IMR-90 (cell line): ENCODE measurements at places on chromosomes 16 and 17. TPM values are rescaled to one million over a fixed set of nuclear protein-coding genes. Genes with fewer than 3 reads are reported as not detected.
A peak's percentile ranks its signal among the peaks of the same experiment; 100 is the strongest.

Gene FA2H
- not detected in 2 replicates for total RNA-seq

Gene TOX3
- not detected in 2 replicates for total RNA-seq

Gene SCARF1
- total RNA-seq: 0.18 and 0.28 TPM in 2 replicates

Gene ZP2
- total RNA-seq: not detected in 2 replicates

Gene NAGS
- total RNA-seq: 0.28 and 0.54 TPM in 2 replicates

Gene MAF
- total RNA-seq: under 0.01 TPM in 2 replicates

Gene NPIPA1
- 8.1 and 10.3 TPM in 2 replicates for total RNA-seq

Gene CIBAR2
- 0.18 TPM in 1 of 2 replicates, not detected in the other for total RNA-seq

Gene UMOD
- total RNA-seq: not detected in 2 replicates

Gene CAVIN1
- total RNA-seq: 556 and 644 TPM in 2 replicates

Gene MTSS2
- total RNA-seq: 8.9 and 9.1 TPM in 2 replicates

DNA sequence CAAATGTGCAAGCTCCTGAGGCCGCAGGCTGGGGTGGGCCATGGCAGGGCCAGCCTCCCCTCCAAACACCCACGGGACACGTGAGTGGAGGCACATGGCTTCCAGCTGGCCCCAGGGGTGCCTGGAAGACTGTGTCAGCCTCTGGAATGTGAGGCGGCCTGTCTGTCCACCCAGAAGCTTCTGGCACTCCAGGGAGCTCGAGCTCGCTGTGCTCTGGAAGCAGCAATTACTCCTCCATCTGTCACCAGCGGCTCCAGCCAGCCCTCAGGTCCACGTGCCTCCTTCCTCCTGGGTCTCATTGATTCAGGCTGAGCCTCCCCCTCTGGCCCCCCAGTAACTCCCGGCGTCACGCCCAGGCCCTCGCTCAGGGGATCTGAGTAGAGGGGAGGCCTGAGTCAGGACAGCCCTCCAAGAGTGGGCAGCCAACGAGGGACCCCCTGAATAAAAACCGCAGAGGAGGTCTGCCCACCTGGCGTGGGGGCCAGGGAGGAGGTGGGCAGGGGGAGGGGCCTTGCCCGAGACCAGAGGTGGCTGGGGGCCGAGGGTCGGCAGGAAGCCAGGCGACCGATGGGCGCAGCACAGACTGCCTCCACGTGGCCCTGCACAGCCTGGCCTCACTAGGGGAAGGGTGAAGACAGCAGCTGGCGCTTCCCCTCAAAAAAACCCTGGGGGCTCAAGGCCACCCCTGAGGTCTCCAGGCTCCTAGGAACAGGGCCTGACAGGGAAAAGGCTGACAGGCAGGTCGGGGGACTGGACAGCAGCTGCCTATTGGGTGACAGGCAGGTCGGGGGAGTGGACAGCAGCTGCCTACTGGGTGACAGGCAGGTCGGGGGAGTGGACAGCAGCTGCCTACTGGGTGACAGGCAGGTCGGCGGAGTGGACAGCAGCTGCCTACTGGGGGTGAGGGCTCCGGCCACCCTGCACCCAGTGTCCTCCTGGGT is 11.9 kb downstream of the PIEZO1 start:
- peak; percentile 95 for DNase-seq

DNA sequence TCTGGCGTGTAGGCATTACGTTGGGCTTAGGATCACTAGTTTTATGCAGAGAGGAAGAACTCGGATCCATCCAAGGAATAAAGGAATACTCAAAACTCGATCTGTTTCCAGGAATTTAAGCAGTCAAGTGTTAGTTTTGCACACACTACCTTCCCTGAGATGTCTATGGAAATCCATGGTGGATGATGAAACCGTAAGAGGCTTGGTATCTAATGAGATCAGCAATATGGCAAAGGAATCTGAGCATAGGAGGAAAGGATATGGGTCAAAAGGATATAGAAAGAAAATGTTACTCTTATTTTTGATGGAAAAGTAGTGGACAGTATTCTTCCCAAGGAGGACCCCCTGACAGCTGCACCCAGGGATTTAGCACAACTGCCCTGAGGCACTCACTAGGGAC is 59.6 kb downstream of the SMG6 start:
- peak; percentile 51 for DNase-seq

DNA sequence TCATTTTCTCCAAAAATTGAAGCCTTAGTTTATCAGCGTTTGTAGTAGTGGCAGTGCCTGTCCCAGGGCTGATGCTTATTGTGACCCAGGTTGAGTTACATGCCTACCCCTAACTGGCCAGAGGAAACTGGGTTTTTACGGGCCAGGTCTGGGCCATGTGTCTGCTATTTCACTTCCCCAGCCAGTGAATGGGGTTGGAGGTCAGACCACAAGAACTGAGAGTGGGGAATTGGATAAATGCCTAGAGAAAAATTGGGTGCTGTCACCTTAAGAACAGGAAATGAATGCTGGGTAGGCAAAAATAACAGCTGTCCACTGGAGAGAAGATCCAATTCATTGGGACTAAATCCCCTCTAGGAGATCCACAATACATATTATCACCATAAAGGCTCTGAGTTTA is 5.2 kb downstream of the ADPRM start:
- DNase-seq: peak; percentile 52

GRCh38 chr16:4783251-4783950 is 4.7 kb downstream of the SEPTIN12 start:
- no peak for DNase-seq

DNA sequence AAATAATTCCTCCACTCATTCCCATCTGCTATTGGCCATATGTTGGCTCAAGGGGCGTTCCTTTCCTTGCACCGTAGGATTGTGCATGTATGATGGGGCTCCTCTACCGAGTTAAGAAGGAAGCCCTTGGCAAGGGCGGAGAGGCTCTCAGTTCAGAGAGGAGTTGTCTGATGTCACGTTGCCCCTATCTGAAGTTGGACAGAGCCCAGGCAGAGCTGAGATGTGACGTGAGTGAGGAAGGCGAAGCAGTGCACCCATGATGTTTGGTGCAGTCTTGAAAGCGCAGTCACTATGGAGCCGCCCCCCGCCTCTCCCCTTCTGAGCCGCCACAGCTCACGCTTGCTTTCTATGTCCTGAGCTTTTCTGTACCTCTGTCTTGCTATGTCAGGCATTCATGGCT is 40.7 kb downstream of the CDH13 start:
- no peak for DNase-seq

GRCh38 chr16:30032083-30032819 is 1.2 kb upstream of the TLCD3B start:
- DNase-seq: peak; percentile 67

- no peak for DNase-seq
These were observed 102.6 kb downstream of the SDR42E1 start for GRCh38 chr16:81908466-81909262.

GRCh38 chr17:56977673-56978395 is at the start of gene SCPEP1:
Gene SCPEP1, plus strand, starts transcription at chr17:56978131. Its CDS starts 29 bp downstream, at chr17:56978160.
- DNase-seq: peak; percentile 70

DNA sequence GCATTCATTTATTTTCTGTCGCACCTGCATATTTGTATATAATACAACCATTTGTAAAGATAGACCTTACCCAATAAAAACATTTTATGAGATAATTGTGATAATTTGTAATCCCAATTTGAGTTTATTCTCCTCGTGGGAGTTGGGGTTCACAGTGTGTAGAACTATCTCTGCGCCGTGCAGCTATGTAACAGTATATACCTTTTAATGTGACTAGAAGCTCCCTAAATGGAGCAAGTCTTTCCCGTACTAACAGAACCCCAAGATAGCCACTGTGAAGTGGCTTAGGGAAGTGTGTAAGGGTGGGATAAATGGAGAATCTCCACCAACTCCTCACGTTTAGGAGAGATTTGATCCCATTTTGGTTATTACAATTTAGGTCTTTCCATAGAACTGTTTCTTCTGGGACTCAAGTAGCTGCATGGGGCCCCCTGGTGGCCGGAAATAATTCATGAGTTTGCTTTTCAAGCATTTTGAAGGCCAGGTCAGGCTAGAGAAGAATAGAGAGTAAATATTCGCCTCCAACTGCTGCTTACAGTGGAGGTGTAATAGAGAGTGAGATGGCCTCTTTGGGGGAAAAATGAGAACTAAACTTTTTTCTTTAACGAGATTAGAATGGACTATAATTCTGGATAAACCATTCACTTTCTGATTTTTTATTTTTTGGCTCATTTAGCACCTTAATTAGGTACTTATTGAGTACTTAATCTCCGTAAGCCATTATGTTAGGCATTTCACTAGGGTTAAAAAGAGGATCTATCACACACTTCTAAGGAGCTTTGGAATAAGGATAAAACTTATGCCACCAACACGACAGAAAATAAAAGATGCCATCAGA is 4.5 kb downstream of the TMEM100 start:
- DNase-seq: peak; percentile 68

GRCh38 chr16:23608194-23608593 is 12.1 kb upstream of the NDUFAB1 start:
- peak; percentile 71 for DNase-seq

DNA sequence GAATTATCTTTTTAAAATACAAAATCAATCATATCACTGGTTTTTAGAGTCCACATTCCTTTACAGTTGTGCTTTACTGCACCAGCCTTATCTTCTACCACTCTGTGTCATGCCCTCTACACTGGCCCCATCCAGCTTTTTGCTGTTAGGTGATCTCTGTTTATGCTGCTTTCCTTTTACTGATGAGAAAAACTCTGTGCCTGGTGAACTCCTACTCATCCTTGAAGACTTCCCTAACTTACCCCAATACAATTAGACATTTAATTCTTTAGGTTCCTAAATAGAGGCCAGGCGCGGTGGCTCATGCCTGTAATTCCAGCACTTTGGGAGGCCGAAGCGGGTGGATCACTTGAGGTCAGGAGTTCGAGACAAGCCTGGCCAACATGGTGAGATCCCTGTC is 64.6 kb downstream of the MRTFB start:
- no peak for DNase-seq

DNA sequence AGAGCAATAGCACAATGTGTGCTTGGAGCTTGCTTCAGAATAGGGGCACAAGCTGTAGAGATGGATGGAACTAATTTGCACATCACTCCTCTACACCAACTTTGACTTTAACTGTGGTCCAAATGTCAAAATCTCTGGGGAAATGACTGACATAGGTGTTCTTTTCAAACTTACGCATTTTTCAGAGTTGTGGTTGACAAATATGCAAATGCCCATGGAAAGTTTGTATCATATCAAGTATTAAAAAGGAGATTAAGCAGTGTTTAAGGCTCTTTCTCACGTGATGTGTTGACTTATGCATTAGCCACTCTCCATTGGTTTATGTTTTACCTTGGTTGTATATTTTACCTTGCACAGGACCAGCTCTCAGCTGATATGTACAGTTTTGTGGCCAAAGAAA is 77.1 kb downstream of the ELAC2 start:
- no peak for DNase-seq

DNA sequence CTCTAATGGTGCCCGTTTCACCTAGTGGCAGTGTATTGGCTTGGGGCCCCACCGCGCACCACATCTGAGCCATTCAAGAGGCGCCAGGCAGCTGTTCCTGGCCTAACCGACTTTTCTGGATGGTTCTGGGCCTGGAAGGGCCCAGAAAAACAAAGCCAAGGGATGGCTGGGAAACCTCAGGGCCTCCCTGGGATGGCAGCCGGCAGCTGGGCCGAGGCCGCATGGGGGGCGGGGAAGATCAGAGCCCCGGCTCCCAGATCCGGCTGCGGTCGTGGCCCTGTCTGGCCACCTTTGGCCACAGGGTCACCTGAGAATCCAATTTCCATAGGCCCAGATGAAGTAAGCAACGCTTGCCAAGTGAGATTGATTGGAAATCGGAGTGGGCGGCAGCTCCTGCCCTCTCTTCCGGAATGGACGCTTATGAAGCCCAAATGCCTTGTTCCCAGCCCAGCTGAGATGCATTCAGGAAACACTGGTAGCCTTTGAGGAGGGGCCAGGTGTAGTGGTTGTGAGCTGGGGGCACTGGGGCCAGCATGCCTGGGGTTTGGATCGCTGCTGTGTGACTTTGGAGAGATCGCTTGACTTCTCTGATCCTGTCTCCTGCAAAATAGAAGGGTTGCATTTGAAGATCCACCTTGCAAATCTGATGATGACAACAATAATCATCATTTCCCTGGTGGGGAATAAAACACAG is 163.8 kb upstream of the GSE1 start:
- DNase-seq: no peak

DNA sequence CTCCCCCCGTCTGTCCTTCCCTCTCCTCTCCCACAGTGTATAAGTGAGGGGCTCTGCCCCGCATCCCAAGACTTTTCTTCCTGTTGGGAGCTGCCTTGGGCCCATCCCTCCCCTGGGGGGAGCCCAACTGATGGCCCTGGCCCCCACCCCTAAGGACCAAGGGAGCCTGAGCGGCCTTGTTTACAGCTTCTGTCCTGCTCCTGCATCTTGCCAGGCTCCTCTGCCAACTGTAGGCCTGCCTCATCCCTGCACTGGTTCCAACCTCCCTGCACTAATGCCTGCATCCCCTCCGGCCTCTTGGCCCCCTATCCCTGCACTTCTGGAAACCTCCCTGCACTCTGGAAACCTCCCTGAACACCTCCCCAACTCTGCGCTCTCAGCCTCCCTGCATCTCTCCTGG is 1.4 kb upstream of the PAGR1 start:
- no peak for DNase-seq

DNA sequence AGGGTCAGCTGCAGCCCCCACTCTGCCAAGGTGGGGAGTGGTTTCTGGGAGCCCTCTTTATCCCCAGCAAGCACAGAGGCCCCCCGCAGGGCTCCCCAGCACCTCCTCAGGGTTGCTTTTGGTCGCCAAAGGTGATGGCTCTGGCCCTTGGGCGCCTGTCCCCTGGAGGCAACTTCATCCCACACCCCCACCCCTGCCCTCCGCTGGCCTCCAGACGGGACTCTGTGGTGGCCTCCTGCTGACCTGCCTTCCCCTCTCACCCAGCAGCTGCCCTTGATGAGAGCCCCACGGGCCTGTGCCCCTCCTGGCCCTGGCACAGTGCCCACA is 7.8 kb upstream of the RHOT2 start:
- DNase-seq: no peak

- DNase-seq: peak; percentile 90
These were observed 3.7 kb upstream of the PGS1 start for GRCh38 chr17:78374631-78375274.

DNA sequence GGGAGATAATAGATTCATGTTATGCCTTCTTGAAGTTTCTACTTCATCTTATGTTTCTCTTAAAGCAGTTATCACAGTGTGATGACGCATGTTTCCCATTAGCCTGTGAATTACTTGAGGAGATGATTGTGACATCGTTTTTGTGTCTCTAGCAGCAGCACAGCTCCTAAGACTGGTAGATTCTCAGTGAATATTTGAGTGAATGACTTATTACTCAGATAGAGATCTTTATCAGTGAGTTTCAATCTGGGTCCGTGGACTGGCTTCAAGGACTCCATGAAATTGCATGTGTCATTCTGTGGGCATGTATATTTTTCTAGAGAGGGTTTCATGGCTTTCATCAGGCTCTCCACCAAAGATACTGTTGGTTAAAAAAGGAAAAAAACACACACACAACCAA is 29.9 kb downstream of the YPEL2 start:
- DNase-seq: peak; percentile 81
